ENCODE measurements at places on chromosomes 3 and 15.

- DNase-seq: no peak
These were observed 67.6 kb upstream of the PLCL2 start for GRCh38 chr3:16817197-16817596.

DNA sequence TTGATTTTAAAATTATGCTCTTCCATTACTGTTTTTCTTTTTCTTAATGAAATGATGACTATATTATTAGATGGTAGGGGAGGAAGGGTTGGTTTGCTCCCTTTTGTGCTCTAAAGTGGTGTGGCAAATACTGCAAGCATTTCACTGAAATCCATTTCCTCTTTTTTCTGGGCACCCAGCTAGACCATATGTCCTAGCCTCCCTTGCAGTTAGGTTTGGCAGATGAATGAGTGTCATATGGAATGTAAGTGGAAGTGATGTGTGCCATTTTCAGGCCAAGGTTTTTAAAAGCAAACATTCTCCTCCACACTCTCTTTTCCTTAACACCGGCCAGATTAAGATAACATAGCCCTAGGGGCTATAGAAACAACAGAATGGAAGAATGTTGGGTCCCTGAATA lies 363.0 kb downstream of the FGF12 start:
- no peak for DNase-seq

DNA sequence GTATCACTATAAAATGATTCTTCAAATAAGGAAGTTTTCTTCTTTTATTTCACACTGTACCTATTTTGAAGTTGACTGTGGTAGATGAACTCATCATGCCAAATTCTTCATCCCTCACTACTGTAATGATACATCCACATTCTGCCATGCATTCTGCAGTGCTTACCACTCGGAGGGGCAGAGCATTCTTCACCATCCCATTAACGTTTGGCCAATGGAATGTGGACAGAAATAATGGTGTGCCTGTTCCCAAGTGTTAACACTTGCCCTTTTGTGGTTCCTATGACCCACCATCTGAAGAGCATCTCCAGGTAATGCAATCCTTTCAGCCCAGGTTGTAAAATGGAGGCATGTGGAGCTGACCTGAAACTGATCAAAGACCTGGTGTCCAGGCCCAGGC lies 18.6 kb downstream of the GOLIM4 start:
- DNase-seq: no peak

GRCh38 chr15:70566989-70567388 lies 196.4 kb downstream of the UACA start:
- no peak for DNase-seq

DNA sequence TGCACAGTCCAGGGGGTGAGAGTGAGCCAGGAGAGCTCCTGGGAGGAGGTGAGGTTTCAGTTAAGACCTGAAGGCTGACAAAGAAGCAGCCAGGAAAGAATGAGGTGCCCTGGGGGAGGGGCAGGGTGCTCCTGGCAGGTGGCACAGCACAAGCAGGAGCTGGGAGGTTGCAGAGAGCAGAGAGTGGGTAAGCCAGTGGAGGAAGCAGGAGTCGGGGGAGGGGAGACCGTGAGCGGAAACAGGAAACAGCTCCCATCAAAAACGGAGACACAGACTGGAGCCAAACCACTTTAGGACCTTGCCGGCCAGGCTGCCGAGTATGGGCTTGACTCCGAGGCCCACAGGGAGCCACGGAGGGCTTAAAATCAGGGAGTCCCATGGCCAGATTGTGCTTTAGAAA lies 12.1 kb upstream of the FBLN2 start:
- no peak for DNase-seq
